ENCODE measurements at places on chromosomes 4 and X.
A peak's percentile ranks its signal among the peaks of the same experiment; 100 is the strongest.

GRCh38 chr4:122728856-122729255 is 3.6 kb upstream of the BBS12 start:
- no peak for DNase-seq

DNA sequence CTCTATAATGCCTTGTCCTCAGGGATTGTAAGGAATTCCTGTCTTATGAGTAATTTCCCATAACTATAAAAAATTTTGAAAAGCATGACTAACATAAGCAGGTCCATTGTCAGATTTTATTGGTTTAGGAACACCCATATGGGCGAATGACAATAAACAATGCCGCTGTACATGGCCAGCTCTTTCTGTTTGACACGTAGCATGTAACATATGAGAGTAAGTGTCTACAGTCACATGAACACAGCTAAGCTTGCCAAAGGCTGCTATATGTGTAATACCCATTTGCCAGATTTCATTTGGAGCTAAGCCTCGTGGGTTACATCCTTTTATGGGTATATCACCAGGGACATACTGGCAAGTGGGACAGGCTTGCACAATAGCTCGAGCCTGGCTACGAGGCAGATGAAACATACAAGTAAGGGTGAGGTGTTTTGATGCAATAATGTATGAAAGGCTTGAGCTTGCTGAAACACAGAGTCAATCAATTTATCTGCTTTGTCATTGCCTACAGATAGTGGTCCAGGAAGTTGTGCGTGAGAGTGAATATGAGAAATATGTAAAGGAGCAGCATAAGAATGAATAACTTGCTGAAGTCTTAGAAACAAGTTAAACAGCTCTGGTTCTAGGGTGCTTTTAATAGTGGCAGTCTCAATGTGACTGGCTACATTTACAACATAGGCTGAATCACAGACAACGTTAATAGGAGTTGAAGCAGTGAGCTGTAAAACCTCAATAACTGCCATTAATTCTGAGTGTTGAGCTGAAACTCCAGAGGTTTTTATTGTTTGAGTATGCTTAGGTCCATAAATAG is 67.4 kb upstream of the UGT2B10 start:
- no peak for DNase-seq

- DNase-seq = no peak
Observed at GRCh38 chr4:5238173-5238572, 186.9 kb downstream of the STK32B start.

GRCh38 chr4:120839334-120839973 is 83.1 kb downstream of the PRDM5 start:
- DNase-seq = no peak

DNA sequence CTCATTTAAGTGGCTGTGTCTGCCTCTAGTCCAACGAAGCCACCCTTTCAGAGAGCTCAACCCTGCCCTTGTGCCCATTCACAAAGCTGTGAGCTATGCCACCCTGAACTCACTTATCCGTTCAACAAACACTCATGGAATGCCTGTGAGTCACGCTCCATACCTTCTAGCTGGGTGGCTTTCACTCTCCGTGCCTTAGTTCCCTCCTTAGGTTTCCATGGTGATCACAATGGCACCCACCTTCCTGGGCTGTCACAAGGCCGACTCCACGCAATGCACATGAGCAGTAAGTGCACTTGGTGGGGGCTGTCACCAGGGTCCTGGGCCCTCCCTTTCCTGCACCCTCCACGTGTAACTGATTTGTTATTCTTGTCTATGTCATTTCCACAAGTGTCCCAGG is 37.2 kb upstream of the PPP2R2C start:
- no peak for DNase-seq

- DNase-seq = no peak
Observed at GRCh38 chr4:89351201-89351600, 43.6 kb upstream of the GPRIN3 start.

- peak; percentile 46 for DNase-seq
Observed at GRCh38 chrX:2627272-2627867, 63.7 kb upstream of the CD99 start.

GRCh38 chr4:42396752-42397634 is at the start of gene SHISA3:
Gene SHISA3 (plus strand): TSS chr4:42397488. CDS start chr4:42398057, 569 bp downstream.
- no peak for DNase-seq

DNA sequence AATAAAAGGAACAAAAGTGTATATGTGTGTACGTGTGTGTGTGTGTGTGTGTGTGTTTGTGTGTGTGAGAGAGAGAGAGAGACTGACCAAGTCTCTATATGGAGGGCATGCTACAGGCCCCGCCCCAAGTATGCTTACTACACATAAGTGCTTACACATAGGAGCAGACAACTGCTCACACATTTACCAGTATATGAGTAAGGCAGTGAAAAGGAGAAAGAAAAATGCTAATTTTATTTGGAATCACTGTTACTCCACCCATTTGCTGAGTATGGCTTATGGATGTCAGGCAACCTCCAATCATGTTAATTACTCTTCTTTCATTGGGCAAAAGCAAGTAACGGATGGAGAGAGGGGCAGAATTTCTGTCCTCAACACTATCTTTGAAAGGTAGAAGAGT is 107.6 kb upstream of the STK26 start:
- DNase-seq = no peak

GRCh38 chrX:1212532-1212931 is at the start of gene CRLF2:
Gene CRLF2 (minus strand): TSS chrX:1212649. CDS start chrX:1212634, 15 bp downstream.
- DNase-seq = no peak

- no peak for DNase-seq
Observed at GRCh38 chrX:68735266-68735665, 87.8 kb downstream of the STARD8 start.

- DNase-seq = no peak
Observed at GRCh38 chr4:1819284-1819683, 26.2 kb downstream of the FGFR3 start.

DNA sequence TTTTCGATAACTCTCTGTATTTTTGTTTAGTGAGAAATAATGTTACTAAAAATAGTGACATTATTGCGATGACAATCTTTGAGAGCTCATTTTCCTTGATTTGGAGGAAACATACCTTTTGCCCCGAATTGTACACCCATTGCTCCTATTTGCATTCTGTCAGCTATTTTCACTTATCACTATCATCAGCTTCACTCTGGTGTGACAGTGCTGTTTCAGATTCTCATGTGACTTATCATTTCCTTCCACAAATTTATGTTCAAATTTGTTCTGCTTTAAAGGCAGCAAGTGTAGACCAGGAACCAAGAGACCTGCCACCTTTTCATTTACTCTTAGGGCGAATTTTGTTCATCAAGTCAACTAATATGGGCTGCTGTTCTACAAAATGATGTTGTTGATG is 179.4 kb downstream of the RBM46 start:
- DNase-seq = no peak

DNA sequence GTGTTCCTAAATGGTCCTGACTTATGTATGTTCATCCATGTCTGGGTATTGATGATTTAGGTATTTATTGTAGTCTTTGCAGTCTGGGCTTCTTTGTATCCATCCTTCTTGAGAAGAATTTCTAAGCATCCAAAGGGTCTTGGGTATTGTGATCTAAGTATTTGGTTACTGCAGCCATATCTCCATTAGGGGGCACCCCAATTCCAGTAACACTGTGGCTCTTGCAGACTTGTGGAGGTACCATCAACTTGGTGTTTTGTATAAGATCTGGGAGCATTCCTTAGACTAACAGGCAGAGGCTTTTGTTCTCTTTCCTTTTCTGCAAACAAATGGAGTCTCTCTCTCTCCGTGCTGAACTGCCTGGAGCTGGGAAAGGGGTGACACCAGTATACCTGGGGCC is 113.7 kb upstream of the NEXMIF start:
- DNase-seq = peak; percentile 19

DNA sequence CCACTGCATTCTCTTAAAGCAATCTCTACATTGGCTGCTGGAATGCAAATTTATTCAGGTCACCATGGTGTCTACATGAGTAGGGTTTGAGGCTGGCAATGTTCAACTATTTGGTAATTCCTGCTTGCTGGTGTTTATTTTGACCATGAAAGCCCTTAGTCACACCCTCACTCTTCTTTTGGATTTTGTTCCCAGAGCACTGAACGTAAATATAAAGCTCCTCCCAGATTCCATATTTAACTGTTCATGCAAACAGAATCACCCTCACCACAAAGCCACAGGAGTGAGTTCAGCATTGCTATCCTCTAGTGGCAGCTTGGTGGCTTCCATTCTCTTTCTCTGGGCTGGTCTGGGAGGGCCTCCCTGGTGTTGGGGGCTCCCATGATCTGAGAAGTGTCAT is 82.8 kb downstream of the LNX1 start:
- DNase-seq = no peak

DNA sequence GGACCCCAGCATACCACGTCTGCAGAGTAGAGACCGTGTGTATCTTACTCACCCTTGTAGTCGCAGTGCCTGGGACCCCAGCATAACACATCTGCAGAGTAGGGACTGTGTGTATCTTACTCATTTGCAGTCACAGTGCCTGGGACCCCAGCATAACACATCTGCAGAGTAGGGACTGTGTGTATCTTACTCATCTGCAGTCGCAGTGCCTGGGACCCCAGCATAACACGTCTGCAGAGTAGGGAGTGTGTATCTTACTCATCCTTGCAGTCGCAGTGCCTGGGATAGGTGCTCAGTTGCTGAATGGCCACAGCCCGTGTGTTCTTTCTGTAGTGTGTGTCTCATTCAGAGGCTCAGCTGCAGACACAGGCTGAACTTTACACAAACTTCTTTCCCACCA is 71.4 kb upstream of the FRG1 start:
- DNase-seq = no peak

- DNase-seq = no peak
Observed at GRCh38 chrX:150536455-150537116, 31.8 kb upstream of the MTM1 start.

- no peak for DNase-seq
Observed at GRCh38 chr4:175927121-175927520, 115.1 kb upstream of the GPM6A start.

DNA sequence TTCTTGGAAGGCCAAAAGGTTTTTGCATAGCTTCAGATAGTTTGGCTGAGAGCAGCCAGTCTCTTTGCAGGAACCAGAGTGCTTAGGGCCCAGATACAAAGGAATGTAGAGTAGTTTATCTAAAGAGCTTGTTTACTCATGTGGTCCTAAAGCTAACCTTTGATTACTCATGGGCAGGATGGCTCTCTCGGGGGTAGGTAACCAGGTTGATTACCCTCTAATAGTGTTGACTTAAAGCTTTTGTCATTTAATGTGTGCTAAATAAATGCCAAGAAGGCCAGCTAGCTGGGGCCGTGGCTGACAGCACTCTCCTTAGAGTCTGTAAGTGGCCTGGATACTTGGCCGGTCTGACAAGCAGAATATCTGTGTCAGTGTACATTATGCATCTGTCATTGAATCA is 69.7 kb upstream of the MAGEB16 start:
- no peak for DNase-seq

DNA sequence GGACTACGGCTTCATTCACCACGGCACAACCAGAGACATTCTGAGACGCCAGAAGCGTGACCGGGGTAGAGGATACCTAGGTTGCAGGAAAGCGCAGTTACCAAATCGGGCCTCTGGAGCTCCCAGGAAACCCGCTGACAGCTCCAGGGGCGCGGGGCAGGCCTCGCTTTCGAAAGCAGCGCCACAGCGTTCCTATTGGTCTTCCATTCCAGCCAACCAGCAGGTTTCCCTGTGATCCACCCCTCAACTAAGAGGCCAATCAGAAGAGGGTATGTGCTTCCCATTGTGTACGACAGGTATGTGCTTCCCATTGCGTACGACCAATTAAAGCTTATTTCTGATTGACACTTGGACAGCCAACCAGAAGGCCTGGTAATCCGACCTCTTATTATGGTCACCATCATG is 14.9 kb downstream of the SNX12 start:
- peak; percentile 4 for DNase-seq

GRCh38 chr4:139934057-139934707 is 219.8 kb downstream of the MAML3 start:
- no peak for DNase-seq

DNA sequence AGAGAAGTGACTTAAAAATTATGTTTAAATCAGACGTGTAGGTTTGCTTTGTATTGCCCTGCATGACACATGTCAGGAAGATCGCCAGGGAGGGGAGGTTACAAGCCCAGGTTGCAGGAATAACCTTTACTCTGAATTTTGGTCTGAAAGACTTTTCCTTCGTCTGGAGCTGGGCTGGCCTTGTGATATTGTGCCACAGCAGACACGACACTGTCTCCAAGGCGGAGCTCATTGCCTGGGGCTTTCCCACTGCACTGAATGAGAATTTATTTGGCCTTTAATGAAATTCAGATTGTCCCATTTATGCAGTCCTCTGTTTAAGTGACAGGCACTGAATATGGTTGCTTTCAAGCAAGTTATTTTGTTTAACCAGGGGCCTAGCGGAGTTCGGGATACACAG is 45.1 kb downstream of the RHOH start:
- DNase-seq = no peak

DNA sequence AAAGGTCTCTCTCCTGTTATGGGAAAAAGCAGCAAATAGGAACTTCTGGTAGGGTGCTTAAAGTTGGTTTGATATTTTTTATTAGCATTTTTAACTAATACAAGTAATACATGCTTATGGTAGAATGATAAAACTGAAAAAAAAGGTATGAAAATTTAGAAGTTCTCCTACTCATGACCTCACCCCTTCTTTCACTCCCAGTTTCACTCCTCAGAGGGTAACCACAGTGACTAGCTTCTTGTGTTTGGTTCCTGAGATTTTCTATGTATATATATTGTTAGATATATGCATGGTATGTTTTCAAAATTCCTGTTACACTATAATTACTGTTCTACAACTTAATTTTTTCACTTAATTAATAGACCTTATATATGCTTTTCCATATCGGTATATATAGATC is 66.5 kb downstream of the AR start:
- DNase-seq = no peak

DNA sequence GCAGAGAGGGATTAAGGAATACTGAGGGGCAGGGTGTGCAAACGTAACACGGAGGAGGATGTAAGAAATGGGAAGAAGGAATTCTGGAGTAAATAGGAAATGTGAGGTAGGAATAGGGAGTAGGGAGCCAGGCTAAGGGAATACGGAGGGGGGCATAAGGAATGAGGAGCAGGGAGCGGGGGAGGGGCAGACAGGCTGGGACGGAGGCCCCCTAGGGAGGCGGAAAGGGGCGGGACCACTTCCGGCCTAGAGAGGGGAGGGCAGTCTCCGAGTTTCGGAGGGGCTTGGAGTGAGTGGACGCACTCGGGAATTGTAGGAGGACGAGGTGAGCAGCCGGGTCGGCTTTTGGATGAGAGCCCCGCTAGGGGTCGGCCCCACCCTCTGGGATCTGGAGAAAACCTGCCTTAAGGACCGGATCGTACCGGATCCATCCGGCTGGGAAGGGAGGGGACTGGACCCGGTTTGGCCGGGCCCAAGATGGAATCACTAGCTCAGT is 612 bp downstream of the MAGED2 start:
- no peak for DNase-seq

DNA sequence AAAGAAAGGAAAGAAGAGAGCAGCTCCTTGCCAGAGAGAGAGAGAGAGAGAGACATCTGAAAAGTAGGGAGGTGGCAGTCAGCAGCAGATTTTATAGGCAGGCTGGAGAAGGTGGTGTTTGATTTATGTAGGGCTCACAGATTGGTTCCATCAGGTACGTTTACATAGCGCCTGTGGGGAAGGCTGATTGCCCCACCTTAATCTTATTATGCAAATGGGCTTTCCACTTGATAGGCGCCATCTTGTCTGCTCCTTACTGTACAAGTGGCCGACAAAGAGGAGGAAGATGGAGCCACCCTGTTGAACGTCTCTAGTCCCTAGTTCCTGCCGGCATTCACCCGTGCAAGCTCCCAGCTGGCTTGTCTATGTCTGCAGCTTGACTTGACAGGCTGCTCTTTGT is 49.1 kb upstream of the DHRSX start:
- DNase-seq = no peak

GRCh38 chrX:40843643-40844042 is 108.3 kb upstream of the MED14 start:
- DNase-seq = no peak

- DNase-seq = no peak
Observed at GRCh38 chrX:48573690-48574269, 504 bp upstream of the RBM3 start.

All from hematopoietic multipotent progenitor cell treated with erythropoietin and hydrocortisone succinate and interleukin-3 and kit ligand, for 17 days (in vitro differentiated cells).